ENCODE measurements at places on chromosomes 6 and 20.
A peak's percentile ranks its signal among the peaks of the same experiment; 100 is the strongest.

- DNase-seq = no peak
Observed at GRCh38 chr6:25998379-25998778, 35.8 kb downstream of the TRIM38 start.

GRCh38 chr6:125205931-125206330, 52.4 kb downstream of the TPD52L1 start:
- no peak for DNase-seq

- no peak for DNase-seq
Observed at GRCh38 chr6:135922746-135923145, 71.2 kb downstream of the PDE7B start.

- DNase-seq = no peak
Observed at GRCh38 chr6:35034411-35035191, 106.5 kb downstream of the TCP11 start.

DNA sequence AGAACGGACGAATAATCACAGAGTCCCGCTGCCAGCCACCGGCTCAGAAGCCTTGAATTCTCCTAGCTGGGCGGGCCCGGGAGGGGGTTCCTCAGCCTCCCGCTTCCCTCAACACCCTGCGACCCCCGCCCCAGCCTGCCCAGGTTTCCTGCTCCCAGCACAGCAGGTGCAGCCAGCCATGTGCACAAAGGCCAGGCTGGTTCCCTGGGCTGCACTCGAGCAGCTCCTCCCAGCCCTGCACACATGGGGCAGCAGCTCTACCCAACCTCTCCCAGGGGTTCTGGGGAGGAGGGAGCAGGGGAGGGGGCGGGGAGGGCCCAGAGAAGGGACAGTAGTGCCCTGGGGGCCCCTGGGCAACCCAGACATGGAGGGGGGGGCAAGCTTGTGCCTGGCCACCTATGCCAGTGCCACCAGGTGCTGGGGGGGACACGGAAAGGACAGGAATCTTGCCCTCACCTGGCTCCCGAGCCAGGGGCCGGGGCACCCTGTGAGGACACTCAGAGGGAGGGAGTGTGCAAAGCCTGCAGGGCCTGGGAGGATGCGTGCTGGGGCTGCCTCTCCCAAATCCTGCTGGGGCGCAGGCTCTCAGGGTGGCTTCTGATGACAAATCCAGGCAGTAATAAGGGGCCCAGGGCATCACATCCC, 1.2 kb upstream of the NTSR1 start:
- DNase-seq = no peak

- no peak for DNase-seq
Observed at GRCh38 chr20:2168946-2169345, 67.3 kb downstream of the STK35 start.

- DNase-seq = no peak
Observed at GRCh38 chr20:7722564-7722963, 217.7 kb downstream of the HAO1 start.

- no peak for DNase-seq
Observed at GRCh38 chr20:24451428-24451827, 18.0 kb upstream of the SYNDIG1 start.

GRCh38 chr20:39016041-39016440, 53.9 kb downstream of the DHX35 start:
- DNase-seq = no peak

DNA sequence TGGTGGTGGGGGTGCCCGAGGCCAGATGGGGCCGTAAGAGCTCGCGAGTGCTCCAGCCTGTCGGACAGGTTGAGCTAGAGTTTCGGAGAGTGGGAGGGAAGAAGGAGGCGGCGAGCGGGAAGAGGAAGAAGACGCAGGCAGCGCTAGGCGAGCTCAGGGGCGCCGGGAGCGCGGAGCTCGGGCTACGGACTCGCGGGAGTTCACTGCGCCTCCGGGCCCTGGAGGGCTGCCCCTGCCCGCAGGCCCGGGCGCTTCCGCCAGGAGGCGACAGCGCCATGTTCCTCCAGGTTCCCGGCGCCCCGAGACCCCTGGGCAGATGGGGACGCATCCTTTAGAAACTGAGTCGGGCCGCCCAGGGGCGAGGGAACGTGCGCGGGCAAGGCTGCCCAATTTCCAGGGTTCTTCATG, 984 bp downstream of the TFAP2C start:
- DNase-seq = peak; percentile 64

DNA sequence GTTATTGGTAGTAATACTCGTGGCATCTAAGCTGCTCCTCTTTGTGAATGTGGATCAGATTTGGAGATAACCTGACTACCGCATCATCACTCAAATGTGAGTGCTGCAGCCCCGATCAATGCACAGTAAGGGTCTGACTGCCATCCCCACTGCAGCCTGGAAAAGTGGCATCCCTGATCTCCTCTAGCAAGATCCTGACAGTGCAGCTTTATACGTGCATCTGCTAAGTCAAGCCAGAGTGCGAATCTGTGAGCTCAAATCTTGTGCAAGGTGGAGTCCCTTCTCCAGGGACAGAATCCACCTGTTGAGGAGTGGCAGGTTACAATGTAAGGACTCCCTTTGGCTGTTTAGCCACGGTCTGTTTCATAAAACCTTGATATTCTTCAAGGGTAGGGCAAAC, 215.0 kb upstream of the EXOC2 start:
- DNase-seq = no peak

GRCh38 chr6:81816380-81816779, 63.9 kb upstream of the TENT5A start:
- no peak for DNase-seq

DNA sequence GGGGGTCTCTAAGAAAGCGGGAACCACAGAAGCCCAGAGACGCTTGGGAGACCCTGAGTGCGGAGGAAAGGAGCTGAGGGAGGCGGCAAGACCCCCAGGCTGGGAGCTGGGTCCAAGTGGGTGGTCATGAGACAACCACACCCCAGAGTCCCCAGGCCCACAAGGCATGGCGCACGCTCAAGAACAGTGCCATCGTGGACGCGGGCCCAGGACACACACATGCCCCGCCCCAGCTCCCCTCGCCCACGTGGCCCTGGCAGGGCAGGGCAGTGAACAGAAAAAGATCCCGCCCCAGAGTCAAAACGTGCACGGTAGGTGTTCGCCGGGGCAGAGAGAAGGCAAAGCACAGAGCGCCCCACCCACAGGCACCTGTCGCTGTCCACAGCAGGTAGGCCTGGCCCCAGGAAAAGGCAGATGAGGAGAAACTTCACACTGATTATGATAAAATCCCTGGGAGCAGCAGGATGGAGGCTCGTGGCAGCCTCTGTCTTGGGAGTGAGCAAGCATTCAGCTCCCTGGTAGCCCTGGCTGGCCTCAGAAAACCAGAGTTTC, 50.0 kb downstream of the BPIFB1 start:
- DNase-seq = no peak

DNA sequence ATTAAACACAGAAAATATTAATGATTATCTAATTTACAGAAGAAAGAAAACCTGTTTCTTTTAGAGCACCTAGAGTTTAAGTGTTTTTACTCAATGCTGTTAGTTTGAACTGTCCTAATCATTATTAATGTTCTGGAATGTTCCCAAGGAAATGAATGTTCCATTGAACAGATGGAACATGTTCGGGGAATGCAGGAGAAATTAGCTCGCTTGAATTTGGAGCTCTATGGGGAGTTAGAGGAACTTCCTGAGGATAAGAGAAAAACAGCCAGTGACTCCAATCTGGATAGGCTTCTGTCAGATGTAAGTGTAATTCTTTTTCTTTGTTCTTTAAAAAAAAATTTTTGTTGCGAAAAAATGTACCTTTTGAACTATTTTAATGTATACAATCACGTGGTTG, 10.8 kb upstream of the ECT2L start:
- no peak for DNase-seq

DNA sequence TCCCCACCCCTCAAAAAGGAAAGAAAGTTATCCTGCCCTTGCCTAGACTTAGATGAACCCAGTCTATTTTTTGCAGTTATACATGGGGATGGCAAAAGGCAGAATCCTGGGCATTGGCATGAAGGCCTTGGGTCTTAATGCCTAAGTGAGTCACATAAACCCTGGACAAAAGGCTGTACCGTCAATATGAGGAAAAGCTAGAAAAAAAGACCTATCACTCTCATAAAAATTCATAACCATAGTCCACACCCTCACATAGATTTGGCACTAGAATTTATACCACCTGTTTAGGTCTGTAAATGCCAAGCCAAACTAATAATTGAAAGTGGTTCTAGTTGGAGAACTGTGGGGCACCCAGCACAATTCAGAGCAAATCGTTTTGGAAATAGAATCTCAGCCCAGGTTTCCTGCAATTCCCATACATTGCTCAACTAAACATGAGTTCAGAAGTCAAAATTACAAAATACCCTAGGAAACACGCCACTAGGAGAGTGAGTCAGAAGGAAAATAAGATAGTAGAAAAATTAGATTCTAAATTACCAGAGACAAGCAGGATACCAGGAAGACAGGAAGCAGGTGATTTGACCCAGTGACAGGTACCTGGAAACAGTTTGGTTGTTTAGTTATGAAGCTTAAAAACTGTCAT, 70.4 kb upstream of the FUCA2 start:
- no peak for DNase-seq

- DNase-seq = no peak
Observed at GRCh38 chr6:52435345-52435744, 15.2 kb downstream of the EFHC1 start.

DNA sequence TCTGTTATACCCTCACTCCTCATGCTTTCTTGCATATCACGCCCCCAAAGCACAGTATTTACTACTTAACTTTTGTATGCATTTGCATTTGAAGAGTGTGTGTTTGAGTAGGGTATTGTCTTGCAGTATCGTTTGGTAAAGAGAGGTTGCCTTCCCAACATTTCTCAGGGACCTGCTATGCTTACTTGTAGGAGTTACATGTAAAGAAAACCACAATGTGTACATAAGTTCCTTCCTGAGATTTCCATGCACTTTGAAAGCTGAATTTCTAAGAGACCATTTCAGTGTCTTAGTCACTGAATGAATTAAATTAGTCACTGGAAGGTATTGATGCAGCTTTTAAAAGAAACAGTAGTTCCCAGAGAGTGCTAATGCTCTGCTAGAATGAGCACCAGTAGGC, 159.3 kb upstream of the LAMA2 start:
- DNase-seq = no peak

DNA sequence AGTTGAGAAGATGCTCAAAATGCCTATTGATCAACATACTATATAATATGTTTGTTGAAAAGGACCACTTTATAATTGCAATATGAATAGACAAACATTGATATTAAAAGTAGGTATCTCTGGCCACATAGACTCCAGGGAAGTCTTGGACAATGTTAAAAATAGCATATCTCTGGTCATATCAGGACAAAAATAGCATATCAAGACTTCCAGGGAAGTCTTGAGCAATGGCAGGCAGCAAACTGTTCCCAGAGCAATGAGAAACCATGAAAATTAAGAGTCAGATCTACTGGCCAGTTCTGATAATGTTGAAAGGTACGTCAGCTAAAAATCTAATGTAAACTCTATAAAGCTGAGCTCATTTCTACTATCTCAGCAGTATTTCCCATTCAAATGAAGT, 1130.3 kb upstream of the CITED2 start:
- DNase-seq = no peak

- peak; percentile 66 for DNase-seq
Observed at GRCh38 chr6:28543651-28544610, 18.2 kb downstream of the GPX5 start.

DNA sequence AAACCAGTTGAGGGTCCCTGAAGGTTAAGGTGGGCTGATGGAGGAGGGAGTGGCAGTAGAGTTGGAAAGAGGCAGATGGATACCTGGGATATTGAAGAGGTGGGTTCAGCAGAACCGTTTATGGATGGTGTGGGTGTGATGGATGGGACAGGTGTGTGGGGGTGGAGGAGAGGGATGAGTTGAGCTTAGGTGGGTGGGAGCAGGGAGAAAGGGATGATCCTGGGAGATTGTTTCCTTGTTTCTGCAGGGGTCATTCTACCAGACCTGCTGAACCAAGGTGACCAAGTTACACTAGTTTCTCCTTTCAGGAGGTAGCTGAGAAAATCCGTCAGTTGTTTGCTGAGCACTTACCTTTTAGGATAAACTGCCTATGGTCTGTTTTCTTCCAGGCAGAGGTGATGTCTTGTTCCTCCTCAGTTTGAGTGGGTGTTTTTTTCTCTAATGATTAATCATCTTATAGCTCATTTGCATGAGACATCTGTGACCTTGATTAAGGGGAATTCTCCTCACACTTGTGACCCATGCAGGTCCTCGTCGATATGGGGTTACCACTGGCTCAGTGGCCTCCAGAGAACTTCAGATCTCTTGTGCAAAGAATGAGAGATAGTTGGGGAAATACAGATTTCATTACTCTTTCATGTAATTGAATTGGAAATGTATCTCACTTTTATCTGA, 53.0 kb downstream of the FARS2 start:
- DNase-seq = no peak

All from activated CD8-positive, alpha-beta memory T cell treated with anti-CD3 and anti-CD28 coated beads, Interleukin-2, amount 50 U/mL, for 48 hours (primary cell).